ENCODE measurements at places on chromosomes 5 and 9. TPM values are rescaled to one million over a fixed set of nuclear protein-coding genes. Genes with fewer than 3 reads are reported as not detected.
A peak's percentile ranks its signal among the peaks of the same experiment; 100 is the strongest.

Gene FYB1
- total RNA-seq: 7.9 TPM

GRCh38 chr5:121573721-121574382, 277.8 kb upstream of the FTMT start:
- no peaks in the 10 kb centered on the region for H3K36me3 ChIP-seq
- no peaks in the 10 kb centered on the region for H3K4me1 ChIP-seq
- no peaks in the 10 kb centered on the region for H3K27me3 ChIP-seq

DNA sequence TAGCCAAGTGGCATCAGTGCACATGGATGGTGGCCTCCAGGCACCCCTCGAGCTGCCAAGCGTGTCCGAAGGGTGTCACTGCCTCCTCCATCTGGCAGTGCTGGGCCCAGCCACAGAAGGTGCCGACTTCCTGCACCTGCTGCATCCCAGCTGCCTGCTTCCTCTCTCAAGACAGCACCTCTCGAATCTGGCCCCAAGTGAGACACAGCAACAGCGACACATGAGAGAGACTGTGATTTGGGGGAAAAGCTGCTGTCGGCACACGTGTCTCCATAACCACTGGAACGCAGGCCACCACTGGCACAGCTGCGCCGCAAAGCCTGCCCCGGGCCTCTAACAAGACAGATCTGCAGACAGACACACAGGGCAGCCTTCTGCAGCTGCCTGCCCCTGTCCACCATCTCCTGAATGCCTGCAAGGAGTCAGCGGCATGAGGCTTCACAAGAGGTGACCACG, 8.8 kb downstream of the CLPTM1L start:
- no peaks in the 10 kb centered on the region for H3K27me3 ChIP-seq
- no peak overlapping the region for H3K4me3 ChIP-seq
- no peaks in the 10 kb centered on the region for H3K4me1 ChIP-seq
- DNase-seq: no peak
- H3K27ac ChIP-seq: no peak overlapping the region
- peaks cover under 1% of the 10 kb centered on the region for H3K36me3 ChIP-seq

DNA sequence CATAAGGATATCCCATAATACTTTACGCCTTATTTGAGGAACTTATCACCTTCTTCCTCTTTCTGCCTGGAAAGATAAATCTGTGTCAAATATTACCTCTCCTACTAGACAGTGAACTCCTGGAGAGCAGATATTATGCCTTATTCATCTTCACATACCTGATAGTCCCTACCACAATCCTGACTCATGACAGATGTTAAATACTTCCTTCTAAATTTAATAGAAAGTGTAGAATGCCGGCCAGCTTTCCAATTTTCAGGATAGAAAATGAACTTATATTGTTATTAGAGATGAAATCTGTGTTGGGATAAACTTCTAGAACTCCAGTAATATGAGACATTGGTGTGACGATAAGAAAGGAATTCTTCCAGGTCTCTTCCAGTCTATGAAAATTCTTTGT, 89.0 kb downstream of the GCNT4 start:
- no peak for DNase-seq
- no peaks in the 10 kb centered on the region for H3K36me3 ChIP-seq
- H3K27ac ChIP-seq: no peak overlapping the region
- no peak overlapping the region for H3K4me3 ChIP-seq

- H3K4me3 ChIP-seq: peak overlapping the region; percentile 90
- no peaks in the 10 kb centered on the region for H3K4me1 ChIP-seq
- H3K27me3 ChIP-seq: no peaks in the 10 kb centered on the region
Observed at GRCh38 chr9:127612939-127613582, 984 bp downstream of the STXBP1 start.

- no peaks in the 10 kb centered on the region for H3K27me3 ChIP-seq
- no peaks in the 10 kb centered on the region for H3K36me3 ChIP-seq
- no peaks in the 10 kb centered on the region for H3K4me1 ChIP-seq
- H3K4me3 ChIP-seq: no peak overlapping the region
- DNase-seq: no peak
Observed at GRCh38 chr5:98282521-98282920, 490.9 kb upstream of the RGMB start.

Data from pancreas (tissue), 10 donors.